HS-5 (cell line): ENCODE measurements at places on chromosomes 13 and 19.

- no peak for DNase-seq
Measured at GRCh38 chr13:46383383-46383782, 3.7 kb downstream of the RUBCNL start.

- DNase-seq, result no peak
Measured at GRCh38 chr19:38679839-38680238, 32.4 kb downstream of the ACTN4 start.

DNA sequence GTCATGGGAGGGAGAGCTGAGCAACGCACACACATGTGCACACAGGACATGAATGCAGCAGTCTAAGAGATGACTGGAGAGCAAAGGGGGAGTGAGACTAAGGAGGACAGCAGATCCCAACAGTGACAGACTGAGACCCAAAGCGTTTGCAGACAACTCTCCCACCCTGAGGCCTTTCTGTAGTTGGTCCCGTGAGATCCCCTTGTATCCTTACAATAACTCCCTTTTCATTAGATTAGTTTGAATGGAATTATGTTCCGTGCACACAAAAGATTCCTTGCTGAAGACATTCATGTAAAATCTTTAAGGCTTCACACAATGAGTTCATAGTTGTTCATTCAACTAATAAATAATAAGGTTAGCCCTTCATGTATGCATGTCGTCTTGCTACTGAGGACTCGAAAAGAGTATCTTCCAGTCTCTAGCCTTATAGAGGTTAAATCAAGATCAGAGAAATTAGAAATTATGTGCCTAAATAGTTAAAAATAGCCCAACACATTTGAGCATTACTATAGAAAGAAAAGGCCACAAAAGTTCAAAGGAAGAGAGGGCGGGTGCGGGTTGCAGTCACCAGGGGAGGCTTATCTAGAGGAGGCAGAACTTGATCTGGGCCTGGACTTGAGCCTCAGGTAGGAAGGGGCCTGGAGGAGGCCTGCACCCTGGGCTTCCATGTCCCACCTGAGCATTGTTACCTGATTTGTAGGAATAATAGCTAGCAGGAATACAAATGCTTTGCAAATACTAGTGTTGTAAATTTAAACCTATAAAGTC is 3.1 kb upstream of the GTF3A start:
- no peak for DNase-seq

DNA sequence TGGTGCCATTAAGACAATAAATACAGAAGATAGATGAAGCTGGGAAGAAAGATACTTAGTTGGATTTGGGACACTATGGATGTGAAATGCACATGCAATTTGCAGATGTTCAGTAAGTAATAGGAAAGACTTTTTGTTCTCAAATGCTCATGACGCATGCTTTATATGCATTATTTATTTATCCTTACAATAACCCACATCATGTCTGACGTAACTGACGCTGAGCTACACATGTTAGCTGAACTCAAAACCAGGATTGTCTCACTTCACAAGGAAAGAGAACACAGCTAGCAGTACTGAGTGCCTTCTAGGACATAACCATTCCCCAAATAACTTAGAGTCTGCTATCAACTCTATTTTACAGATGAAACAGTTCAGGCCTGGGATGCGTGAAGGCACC is 463.4 kb downstream of the FGF9 start:
- no peak for DNase-seq

GRCh38 chr19:51689751-51690453 is 3.2 kb upstream of the SPACA6 start:
- no peak for DNase-seq

DNA sequence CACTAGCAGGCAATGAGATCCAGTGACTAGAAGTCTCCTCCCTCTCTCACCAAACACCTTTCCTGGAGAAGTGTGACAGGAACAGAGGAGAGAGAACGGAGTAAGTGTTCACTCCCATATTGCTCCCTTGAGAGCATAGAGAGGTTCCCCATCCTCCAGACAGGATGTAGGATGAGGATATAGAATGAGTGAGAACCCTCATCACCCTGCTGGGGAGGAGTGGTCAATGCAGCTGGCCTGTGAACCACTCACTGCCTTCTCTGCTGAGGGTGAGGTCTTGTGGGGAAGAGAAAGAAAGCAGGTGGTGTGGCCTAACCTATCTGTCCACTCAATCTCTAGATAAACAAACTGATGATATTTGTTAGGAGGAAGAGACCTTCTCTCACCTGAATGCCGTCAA is 386.6 kb downstream of the PCDH20 start:
- DNase-seq, result no peak

DNA sequence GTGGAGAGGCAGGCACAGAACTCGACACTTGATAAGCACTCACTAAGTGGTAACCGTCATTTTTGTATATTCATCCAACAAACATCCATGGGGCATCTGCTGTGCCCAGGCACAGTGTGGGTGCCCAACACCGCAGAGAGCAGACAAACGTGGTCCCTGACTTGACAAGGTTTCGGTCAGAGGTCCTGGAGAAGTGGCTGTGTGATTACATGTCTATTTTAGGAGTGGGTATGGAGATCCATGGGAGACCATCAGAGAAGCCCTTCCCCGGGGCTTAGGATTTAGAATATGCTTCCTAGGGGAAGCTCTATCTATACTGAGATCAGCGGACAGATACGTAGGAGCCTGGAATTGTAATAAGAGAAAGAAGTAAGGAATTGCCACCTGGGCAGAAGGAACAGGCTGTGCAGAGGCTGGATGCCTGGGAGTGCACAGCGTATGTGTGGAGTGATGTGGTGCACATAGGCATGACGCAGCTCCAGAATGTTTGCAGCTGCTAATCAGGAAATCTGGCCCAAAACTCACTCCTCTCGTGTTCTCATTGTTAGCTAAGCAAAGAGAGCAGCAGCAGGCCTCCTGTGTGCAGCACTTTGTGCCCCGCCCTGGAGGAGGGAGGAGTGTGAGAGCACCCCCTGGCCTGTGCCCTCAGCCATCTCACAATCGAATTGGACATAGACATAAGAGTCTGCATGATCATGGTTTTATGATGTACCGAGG is 23.0 kb upstream of the IRS2 start:
- DNase-seq, result no peak

DNA sequence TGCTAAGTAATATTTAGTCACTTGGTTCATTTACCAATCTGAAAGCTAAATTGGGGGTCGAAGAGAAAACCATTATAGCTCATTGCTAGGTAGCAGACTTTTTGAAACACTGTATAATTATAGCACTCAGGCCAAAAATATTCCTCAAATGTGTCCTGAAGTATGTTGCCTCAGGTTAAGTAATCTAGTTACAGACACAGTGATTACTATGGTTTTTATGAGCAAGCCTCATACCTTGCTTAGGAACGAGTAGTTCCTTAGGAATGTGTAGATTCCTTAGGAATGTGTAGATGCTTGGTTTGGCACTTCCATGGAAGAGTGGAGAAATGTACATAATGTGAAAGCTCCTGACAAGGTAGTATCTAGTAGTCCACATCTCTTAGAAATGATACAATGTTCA is 387.5 kb downstream of the LMO7 start:
- DNase-seq, result peak; percentile 50

DNA sequence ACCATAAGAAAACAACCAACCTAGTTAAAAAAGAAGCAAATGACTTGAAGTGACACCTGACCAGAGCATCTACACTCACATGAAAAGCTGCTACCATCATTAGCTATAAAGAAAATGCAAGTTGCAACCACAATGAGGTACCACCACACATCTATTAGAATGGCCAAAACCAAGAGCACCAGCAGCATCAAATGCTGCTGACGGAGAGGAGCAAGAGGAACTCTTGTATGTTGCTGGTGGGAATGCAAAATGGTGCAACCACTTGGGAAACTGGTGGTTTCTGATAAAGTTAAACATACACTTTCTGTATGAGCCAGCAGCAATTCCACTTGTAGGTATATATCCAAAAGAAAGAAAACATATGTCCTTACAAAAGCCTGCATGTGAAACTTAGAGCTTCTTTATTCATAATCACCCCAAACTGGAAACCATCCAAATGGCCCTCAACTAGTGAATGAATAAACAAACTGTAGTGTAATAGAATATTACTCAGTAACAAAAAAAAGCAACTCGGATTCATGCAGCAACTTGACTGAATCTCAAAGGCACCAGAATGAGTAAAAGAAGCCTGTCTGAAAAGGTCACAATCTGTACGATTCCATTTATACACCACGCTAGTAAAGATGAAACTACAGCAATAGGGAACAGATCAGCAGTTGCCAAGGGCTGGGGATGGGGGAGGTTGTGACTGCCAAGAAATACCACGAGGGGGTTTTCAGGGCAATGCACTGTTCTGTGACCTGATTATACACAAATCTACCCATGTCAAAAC is 60.9 kb upstream of the RANBP3 start:
- DNase-seq, result no peak

GRCh38 chr19:55519451-55520311 is 17.3 kb downstream of the SBK2 start:
- peak; percentile 87 for DNase-seq

- DNase-seq, result no peak
Measured at GRCh38 chr19:6412447-6413091, 12.0 kb downstream of the KHSRP start.

DNA sequence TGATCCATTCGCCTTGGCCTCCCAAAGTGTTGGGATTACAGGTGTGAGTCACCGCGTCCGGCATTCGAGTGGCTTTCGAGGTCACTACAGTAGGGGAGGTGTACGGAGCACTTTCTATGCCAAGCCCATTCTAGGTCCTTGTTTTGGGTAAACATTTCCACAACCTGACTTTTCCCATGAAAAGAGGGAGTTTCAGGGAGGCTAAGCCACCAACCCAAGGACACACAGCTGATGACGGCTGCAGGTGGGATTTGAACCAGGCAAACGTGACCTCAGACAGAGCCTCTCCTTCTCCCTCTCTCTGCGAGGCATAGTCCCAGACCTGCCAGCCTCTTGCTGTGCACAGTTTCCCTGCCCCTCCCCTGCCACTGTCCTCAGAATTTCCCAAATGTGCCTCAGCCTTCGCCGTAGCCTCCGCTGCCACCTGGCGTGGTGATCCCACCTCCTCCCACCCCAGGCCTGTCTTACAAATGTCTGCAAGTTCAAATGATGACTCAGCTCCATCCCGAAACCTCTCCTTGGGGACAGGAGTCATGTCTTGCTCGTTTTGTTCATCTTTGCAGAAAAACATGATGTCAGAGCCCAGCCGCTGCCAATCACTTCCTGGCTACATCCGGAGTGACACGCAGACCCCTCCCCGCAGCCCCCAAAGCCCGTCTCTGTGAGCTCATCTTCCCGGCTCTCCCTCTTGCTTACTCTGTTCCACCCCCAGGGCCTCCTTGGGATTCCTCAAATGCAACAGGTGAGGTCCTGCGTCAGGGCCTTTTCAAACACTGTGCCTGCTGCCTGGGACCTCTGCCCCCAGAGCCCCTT is 6.6 kb upstream of the GADD45B start:
- DNase-seq, result peak; percentile 80

DNA sequence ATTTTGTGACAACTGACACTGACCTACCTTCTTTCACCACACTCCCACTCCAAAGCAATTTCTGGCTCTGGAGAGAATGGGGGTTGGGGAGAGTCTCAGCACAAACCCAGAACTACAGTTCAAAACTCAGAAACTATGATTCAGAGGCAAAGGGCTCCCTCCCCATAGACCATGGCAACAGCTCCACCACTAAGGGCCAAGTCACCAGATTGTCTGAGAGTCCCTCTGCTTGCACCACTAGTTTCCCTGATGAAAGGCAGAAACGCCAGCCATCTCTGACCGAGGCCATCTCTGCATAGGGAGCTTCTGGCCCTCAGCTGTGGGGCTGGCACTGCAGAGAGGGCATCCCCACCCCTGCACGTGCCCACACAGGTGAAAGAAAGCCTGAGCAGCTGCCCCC is 112.4 kb upstream of the VSTM2B start:
- no peak for DNase-seq

GRCh38 chr13:60155978-60156377 is 7.8 kb downstream of the DIAPH3 start:
- no peak for DNase-seq

DNA sequence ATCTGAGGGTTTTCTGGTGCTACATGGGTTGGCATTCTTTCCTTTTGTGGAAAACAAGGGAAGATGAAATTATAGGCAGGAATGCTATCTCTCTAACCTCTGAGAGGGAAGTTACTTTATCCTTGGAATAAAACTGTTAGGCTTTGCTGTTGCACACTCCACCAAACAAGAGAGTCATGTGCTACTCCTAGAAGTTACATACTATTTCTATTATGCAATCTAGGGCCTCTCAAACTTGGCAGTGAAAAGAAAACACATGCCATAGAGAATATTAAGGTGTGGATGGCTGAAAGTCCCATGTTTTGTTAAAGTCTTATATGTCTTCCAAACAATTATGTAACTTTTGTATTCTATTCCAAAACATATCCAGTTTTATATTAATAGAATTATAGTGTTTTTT is 367.9 kb downstream of the SLC7A1 start:
- DNase-seq, result no peak

DNA sequence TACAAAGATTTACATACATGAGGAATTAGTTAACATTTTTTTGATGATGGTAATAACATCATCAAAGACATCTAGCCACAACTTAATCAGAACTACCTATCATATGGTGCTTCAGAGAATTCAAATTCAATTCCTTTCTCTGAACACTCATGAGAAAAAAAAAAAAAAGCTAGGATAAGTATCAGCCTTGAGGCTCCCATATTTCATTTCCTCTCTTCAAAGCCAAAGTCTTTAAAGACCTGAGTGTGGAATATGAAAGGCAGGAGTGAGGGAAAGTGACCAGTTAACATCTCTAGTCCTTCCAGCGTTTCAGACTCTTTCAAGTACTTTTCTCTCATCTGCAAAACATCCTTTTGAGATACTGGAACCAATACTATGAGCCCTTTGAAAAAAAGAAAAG is 137.5 kb downstream of the DCLK1 start:
- DNase-seq, result no peak

- DNase-seq, result no peak
Measured at GRCh38 chr13:42894765-42895243, 97.2 kb downstream of the EPSTI1 start.

- no peak for DNase-seq
Measured at GRCh38 chr13:21872795-21873194, 201.9 kb downstream of the FGF9 start.

- DNase-seq, result no peak
Measured at GRCh38 chr13:48954081-48954480, 21.6 kb upstream of the FNDC3A start.

DNA sequence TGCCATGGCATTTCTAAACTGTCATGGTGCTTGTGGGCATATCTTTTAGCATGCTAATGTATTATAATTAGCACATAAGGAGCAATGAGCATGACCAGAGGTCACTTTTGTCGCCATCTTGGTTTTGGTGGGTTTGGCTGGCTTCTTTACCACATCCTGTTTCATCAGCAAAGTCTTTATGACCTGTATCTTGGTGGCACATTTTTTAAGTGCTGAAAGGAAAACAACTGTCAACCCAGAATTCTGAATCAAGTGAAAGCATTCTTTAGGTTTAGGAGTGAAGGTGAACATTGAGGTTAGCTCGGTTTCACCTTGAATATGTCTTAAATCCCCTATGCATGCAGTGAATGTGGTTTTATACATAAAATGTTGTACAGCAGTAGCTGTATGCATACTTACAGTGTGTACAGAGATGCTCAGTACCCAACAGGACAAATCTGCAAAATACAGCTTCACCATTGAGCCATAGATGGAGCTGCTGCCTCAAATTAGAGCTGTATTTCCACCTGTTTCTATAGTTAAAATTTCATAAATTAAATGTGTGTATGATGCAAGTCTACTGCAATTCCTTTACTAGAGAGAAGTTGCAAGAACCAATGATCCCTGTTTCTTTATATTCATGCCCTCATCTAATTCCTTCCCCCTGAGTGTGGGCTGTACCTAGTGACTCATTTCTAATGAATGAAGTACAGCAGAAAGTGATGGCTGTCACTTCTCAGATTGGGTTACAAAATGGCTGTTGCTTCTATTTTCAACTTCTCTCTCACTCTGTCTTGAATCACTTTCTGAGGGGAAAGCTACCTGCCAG is 25.2 kb upstream of the IGSF23 start:
- peak; percentile 88 for DNase-seq

- no peak for DNase-seq
Measured at GRCh38 chr19:7819337-7819736, 10.7 kb upstream of the EVI5L start.
